ENCODE measurements at places on chromosomes 7 and 10. TPM values are rescaled to one million over a fixed set of nuclear protein-coding genes. Genes with fewer than 3 reads are reported as not detected.

DGKI gene
- total RNA-seq = 0.57 TPM

ZCCHC24 gene
- total RNA-seq = 29.5 TPM

TAC1 gene
- total RNA-seq = 113 TPM

GTF2IRD1 gene
- total RNA-seq = 3.1 TPM

DNA sequence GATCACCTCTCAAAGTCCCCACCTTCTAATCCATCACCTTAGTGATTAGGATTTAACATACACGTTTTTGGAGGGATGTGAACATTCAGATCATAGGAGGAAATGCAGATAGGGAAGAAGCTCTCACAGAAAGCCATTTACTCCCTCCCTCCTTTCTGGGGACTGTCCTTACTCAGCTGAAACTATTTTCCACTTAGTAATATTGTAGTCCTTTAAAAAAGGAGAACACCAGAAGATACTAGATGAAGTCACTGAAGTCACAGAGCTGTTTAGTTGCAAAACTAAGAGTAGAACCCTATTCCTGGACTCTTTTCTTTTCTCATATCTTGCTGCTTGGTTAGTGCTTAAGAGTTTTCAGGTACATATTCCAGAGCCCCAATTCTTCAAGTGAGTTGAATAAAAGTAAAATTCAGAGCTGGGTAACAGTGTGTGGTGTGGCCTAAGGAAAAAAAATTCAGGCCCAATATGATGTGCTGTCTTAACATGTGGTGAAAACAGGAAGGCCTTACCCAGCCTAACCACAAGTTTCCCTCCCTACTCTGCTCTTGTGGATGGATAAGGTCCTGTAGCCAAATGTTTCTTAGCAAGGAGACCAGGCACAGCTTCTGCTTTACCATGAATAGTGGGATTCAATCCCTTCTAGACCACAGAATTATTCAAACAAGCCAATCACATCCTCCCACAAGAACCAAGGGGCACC is 135.7 kb downstream of the INHBA start:
- DNase-seq = no peak

- DNase-seq = no peak
Measured at GRCh38 chr7:138590154-138590553, 111.0 kb downstream of the SVOPL start.

DNA sequence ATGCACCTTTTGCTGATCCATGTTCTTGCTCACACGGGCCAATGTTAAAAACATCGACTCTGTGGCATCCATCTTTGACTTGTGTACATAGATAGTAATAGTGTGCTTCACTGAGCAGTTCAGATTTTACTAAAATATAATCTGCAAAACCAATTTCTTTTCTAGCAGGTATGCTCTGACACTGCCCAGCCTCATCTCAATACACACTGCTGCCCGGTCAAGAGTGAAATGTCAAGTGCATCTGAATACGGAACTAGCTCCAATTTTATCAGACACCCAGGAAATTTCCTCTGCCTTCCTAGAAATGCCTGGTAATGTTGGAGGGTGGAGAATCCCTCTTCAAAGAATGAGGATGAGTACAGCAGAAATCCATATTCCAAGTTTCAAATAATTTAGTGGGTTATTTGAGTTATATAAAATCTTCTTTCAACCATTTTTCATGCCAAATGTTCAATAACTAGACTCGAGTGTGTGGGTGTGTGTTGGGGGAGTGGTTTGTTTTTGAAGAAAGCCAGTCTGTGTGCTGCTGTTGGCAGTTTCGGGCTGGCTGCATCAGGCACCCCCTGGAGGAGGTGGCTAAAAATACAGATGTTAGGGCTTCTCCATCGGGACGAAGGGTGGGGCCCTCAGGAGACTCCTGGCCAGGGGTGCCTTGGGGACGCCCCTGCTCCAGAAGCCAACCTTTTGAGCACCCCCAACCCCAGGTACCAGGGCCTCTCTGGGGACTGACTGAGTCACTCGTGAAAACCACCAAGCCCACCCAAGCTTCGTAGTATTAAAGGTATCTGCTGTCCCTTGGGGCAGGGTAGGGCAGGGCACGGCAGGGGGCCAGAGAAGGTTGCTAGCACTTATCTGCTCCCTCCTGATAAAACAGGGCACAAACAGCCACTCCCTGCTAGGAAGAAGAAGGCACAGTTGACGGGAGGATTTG is 15.4 kb downstream of the CTBP2 start:
- no peak for DNase-seq

- no peak for DNase-seq
Measured at GRCh38 chr10:43190775-43191174, 52.5 kb downstream of the CSGALNACT2 start.

GRCh38 chr10:113410618-113411017 is 142.2 kb upstream of the HABP2 start:
- DNase-seq = no peak

- DNase-seq = no peak
Measured at GRCh38 chr7:43485580-43485979, 97.3 kb upstream of the STK17A start.

GRCh38 chr7:25307624-25308023 is 79.3 kb upstream of the NPVF start:
- no peak for DNase-seq

GRCh38 chr7:47707583-47707982 is 125.7 kb upstream of the TNS3 start:
- no peak for DNase-seq
